ENCODE measurements at places on chromosomes 12 and 14. TPM values are rescaled to one million over a fixed set of nuclear protein-coding genes. Genes with fewer than 3 reads are reported as not detected.

GRCh38 chr12:95710386-95710785 lies 80.2 kb downstream of the NTN4 start:
- DNase-seq, result no peak

GRCh38 chr12:95583933-95584332 lies 32.7 kb upstream of the USP44 start:
- no peak for DNase-seq

GRCh38 chr12:25811656-25812126 lies 146.8 kb upstream of the RASSF8 start:
- no peak for DNase-seq

GRCh38 chr12:93972411-93973208 lies 175.8 kb upstream of the PLXNC1 start:
- DNase-seq, result no peak

- no peak for DNase-seq
Measured at GRCh38 chr12:38949363-38949762, 44.0 kb upstream of the CPNE8 start.

DNA sequence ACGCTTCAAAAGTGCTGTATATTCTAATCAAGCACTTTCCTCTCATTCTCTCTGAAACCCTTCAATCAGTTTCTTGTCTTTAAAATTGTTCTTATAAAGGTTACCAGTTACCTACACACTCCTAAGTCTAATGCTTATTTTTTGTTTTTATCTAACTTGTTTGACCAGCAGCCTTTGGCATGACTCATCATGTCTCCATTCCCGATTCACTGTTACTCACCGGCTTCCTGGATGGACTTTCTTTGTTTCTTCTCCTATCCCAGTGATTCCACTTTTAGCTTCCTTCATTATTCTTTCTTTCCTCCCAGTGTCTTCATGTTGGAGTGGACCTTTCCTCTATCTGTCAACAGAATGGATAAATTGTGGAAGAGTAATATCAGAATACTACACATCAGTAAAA lies 368.6 kb upstream of the CCDC196 start:
- no peak for DNase-seq

- DNase-seq, result no peak
Measured at GRCh38 chr14:50725761-50726160, 57.7 kb upstream of the SAV1 start.

DNA sequence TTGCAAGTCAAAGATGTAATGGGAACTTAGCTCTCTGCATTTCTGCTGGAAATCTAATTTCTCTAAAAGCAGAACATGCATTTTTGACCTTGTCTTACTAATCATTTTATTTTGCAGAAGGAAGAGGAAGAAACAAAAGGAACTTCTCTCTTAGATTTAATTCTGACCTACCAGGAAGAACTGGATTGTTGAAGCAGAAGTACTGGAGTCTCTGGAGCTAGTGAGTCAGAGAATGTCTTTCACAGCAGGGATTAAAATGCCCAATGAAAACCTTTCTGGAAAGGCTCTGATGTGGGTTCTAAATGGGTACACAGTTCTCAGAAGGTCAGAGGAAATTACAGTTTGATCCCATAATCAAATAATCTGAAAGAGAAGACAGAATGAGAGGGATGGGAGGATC lies 70.8 kb upstream of the GNG2 start:
- DNase-seq, result no peak

DNA sequence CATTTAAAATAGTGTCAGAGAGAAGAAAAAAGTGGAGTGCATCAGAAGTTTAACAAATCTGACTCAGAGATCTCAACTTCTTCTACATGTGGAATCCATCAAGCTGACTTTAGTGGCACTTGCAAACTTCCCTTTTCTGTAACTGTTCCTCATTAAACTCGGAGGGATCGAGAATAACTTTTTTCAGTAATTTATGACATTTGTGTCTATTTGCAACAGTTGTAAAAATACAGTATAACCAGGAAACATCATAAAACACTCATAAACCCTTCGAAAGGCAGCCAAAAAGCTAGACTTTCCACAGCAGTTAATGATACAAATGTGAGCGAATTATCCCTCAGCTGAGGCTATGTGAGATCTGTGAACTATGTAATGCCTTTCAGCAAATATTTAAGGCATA lies 1936.8 kb upstream of the SEL1L start:
- no peak for DNase-seq

RNF212B gene
- not detected for polyA plus RNA-seq

ZDHHC22 gene
- 0.04 TPM for polyA plus RNA-seq

RERG gene
- 6.4 TPM for polyA plus RNA-seq

RTN1 gene
- 7.6 TPM for polyA plus RNA-seq

GLS2 gene
- 33.6 TPM for polyA plus RNA-seq

IGF1 gene
- polyA plus RNA-seq, result 2.4 TPM

FBLN5 gene
- 21.4 TPM for polyA plus RNA-seq

HPD gene
- polyA plus RNA-seq, result 2.8 TPM

Data from pancreas (tissue), 10 donors.